ENCODE measurements at places on chromosomes 7 and 10.

DNA sequence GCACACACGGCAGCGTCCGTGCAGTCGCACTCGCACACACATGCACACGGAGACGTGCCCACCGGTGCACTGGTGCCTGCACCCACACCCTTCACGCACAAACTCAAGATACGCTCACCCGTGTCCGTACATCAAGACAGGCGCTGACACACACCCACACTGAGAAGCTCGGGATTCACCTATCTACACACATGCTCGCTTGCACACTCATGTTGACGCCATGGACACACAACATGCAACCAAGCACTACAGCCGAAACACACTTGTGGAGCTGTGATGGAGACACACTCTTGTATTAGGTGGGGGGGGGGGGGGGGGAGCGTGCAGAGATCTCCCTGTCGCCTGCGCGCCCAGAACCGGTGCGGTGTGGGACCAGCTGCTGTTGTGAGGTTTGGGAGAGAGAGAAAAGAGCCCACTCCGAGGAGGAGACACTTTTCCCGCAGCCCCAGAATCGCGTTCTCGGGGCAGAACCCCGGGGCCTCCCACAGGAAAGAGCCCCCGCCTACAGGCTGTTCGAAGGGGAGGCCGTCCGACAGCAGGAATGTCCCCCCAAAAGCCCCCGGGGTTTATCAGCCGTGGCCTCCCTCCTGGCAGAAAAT is 605 bp upstream of the NFKB2 start:
- peak; percentile 25 for ATAC-seq

DNA sequence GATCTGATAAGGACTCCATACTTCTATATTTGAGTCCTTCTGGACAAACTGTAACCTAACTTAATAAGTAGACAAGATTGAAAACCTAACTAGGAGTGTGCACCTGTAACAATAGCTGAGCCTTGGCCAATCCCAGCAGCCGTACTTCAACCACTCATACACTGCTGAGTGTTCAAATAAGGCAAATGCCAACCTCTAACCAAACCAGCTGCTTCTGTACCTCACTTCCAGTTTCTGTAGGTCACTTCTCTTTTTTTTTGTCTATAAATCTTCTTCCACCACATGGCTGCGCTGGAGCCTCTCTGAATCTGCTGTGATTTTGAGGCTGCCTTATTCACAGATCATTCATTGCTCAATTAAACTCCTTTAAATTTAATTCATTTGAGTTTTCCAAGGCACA is 753.2 kb downstream of the DNAJB9 start:
- ATAC-seq: no peak

DNA sequence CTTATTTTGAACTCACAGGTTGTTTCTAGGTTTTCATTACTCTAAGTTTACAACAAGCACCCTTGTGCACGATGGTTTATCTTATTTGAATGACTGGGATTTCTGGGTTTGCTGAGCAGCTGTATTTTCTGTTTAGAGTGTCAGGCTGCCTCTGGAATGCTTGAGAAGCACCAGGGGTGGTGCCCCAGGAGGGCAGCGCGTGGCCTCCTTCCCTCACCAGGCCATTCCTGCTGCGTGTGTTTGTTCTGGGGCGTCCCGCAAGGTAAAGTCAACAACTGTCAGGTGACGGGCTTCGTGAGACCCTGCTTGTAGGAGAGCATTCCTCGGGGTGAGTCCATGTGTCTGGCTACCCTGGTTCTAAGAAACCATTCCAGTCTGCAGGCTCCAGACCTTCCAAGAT is 54.9 kb downstream of the FAM171A1 start:
- no peak for ATAC-seq

DNA sequence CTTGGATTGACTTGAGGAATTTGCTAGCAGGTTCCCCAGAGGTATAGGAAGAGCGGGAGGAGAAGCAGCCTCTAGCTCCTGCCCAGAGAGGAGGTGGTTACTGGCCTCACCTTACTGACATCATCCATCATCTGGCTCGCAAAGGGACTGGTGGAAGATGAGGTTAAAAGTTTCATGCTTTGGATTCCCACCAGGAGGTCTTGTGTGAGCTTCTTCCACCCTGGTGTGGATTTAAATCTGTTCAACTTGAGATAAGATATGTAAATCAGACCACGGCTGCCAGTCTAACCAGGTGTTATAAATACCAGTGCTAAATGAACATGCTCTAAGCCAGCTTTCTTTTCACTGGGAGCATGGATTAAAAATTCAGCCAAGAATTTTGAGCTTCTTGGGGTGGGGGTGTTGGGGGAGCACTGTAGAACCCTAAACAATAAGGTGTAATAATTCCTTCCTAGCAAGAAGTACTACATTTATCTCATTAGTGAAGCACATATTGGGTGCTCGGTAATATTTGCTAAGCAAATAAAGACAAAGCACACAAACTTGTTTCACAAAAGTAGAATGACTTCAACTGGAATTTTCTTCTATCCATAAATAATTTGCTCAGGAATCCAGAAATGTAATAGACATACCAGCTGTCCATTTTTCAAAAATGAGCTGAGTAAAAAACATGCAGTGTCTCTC is 7.8 kb downstream of the PROSER2 start:
- no peak for ATAC-seq

- no peak for ATAC-seq
These were observed 19.5 kb downstream of the TAX1BP1 start for GRCh38 chr7:27759491-27759890.

DNA sequence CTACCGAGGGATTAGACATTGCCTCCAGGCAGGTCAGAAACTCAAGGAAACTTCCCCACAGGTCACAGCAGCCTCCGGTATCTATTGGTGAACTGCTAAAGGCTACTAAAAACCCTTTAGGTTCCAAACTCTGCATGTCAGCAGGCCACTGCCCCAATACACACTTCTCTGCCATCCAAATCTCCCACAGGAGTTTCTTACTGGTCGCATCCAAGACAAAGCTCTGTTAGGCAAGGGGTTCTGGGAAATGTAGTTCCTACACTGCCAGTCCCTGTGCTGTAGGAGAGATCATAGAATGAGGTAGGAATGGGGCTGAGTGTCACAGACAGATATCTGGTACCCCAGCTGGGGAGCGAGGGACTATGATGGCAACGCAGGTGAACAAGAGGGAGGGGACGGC is 757.0 kb upstream of the C7orf33 start:
- no peak for ATAC-seq

- no peak for ATAC-seq
These were observed 80.6 kb upstream of the C1QL3 start for GRCh38 chr10:16602104-16602775.

GRCh38 chr7:52838981-52839411 is 196.4 kb upstream of the POM121L12 start:
- no peak for ATAC-seq

- ATAC-seq: no peak
These were observed 8.8 kb downstream of the CALD1 start for GRCh38 chr7:134788191-134788590.

- ATAC-seq: no peak
These were observed 44.5 kb upstream of the ELMO1 start for GRCh38 chr7:37493123-37493522.

- no peak for ATAC-seq
These were observed 146.4 kb upstream of the NOBOX start for GRCh38 chr7:144549861-144550260.

DNA sequence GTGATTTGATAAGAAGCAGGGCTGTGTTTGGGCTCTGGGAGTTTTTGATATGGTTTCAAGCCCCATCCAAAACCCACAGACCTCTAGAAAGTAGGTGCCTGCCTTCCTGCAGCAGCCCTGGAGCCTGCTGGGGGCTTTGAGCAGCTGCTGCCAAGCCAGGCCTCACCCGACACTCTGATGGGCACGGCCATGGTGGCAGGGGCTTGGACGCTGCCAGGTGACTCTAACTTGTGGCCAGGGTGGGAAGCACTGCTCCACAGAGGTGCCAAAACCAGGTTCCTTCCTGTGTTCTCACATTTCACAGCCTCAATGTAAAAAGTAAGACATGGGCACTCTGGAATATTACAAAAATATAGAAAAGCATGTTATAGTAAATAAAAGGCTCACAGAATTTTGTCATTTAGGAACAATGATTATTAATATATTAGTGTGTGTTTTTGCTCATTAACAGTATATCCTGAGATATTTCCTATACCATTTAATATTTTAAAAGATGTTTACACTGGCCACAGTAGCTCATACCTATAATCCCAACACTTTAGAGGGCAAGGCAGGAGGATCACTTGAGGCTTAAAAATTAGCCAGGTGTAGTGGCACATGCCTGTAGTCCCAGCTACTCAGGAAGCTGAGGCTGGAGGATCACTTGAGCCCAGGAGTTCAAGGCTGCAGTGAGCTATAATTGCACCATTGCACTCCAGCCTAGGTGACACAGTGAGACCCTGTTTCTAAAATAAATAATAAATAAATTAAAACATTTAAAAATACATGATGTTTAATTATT is 95.1 kb downstream of the EGFR start:
- no peak for ATAC-seq

- no peak for ATAC-seq
These were observed 16.8 kb downstream of the VIM start for GRCh38 chr10:17244700-17245365.

- ATAC-seq: peak; percentile 45
These were observed 553.8 kb downstream of the TFEC start for GRCh38 chr7:115476671-115477181.
